ENCODE measurements at places on chromosomes 6 and 20.
A peak's percentile ranks its signal among the peaks of the same experiment; 100 is the strongest.

DNA sequence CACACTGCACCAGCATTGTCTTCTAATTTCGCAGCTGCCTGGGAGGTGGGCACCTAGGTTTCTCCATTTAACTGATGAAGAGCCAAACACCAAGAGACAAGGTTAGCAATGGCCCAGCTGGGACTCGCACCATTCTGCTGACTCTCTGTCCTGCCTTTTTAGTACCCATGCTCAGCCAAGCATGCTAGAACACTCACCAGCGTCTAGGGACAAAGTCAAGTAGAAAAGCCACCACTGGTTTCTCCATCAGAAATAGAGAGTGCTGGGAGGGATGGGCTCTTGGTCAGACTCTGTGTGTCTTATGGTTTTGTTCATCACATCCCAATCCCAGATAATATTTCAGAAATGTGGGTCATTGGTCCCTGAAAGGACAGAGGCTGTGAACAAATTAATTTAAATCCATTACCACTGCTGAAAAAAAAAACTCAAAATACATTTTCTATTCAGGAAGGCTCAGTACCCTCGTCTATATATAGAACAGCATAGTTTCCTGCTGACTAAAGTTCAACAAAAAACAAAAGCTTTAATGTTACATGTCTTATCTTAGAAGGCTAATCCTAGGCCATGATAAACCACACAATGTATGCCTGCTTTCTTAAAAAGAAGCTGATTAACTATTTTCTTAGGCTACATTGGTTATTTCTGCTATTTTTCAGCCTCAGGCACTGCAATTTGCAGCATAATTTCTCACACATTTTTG lies 111.0 kb downstream of the TBC1D7 start:
- no peak for DNase-seq

- DNase-seq, result no peak
Measured at GRCh38 chr6:156658186-156658965, 118.8 kb upstream of the ARID1B start.

DNA sequence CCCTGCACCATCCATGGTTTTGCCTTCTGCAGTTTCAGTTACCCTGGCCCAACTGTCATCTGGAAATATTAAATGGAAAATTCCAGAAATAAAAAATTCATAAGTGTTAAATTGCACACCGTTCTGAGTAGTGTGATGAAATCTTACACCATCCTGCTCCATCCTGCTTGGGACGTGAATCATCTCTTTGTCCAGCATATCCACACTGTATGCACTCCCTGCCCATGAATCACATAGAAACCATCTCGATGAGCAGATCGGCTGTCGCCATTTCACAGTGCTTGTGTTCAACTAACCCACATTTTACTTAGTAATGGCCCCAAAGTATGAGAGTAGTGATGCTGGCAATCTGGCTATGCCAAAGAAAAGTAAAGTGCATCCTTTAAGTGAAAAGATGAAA lies 105.9 kb upstream of the ID4 start:
- no peak for DNase-seq

DNA sequence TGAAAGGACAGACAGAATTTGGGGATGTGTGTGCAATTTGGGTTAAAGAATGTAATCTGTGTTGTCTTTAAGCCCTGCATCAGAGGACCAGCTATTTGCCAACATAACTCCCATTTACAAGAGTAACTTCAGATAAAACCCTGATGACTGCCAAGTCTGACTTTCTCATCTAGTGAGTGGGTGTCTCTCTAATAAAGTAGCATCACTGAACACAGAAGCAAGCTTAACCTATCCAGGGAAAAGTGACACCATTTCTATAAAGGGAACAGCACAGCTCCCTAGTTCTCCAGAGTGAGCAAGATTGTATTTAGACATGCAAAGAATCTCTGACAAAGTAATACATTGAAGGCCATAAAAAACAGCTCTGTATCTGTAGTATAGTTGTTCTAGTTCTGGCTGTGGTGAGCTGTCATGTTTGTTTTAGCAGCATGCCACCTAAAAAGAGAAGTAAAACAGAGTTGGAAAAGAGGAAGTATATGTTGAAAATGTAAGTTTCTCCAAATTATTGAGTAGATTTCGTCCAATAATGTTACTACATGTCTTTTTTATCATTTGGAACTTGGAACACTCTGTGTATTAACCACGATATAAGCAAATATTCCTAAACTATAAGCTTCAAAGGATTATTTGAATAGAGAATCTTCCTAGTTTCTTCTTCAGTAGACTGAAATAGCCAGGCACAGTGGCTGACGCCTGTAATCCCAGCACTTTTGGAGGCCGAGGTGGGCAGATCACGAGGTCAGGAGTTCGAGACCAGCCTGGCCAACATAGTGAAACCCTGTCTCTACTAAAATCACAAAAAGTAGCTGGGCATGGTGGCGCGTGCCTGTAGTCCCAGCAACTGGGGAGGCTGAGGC lies 8.8 kb upstream of the PIM1 start:
- DNase-seq, result no peak

- DNase-seq, result no peak
Measured at GRCh38 chr6:130159956-130160355, 62.8 kb downstream of the SAMD3 start.

DNA sequence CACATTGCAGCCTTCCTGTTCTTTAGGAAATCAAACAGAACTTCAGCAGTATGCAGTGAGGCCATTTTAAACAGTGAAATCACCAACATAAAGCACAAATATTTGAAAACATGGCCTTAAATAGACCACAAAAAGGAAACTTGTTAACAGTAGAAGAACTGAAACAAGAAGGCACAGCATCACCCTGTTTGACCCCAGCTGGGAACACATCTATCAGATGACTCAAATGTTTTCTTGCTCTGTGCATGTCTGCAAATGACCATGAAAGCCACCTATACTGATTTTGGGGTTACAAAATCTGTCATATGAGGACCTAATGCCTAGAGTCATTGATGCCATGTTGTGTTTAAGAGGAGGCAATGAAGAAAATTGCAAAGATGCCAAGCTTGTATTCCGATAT lies 123.8 kb upstream of the ADGRF1 start:
- no peak for DNase-seq

- DNase-seq, result no peak
Measured at GRCh38 chr6:14174226-14174625, 56.7 kb downstream of the CD83 start.

GRCh38 chr6:25342802-25343201 lies 63.6 kb downstream of the CARMIL1 start:
- peak; percentile 9 for DNase-seq

- DNase-seq, result peak; percentile 41
Measured at GRCh38 chr6:89079511-89080234, 878 bp upstream of the PNRC1 start.

DNA sequence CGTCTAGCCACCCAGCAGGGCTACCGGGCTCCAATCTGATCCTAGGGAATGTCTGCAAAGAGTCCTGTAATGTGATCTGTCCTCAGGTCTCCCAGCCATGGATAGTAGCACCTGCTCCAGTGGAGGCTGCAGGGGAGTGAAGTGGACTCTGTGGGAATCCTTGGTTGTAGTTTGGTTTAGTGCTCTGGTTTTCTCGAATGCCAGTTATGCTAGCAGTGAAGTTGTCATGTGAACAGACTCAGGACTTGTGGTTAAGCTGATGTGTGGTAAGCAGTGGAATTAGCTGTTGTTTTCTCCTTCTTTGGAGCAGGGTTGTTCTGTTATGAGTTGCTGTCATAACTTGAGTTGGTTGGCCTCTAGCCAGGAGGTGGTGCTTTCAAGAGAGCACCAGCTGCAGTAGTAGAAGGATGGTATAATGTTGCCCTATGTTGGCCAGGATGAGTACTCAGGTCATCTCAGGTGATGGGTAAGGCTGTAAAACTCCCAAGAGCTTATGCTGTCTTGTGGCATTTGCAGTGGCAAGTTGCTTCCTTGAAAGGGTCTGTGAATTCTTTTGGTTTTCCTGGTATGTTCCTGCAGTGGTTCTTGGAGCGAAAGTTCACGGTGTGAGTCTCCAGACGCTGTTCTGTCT lies 390.2 kb downstream of the UTRN start:
- DNase-seq, result no peak

- no peak for DNase-seq
Measured at GRCh38 chr6:150725795-150726194, 126.1 kb downstream of the PLEKHG1 start.

- DNase-seq, result no peak
Measured at GRCh38 chr6:125188594-125189203, 35.1 kb downstream of the TPD52L1 start.

DNA sequence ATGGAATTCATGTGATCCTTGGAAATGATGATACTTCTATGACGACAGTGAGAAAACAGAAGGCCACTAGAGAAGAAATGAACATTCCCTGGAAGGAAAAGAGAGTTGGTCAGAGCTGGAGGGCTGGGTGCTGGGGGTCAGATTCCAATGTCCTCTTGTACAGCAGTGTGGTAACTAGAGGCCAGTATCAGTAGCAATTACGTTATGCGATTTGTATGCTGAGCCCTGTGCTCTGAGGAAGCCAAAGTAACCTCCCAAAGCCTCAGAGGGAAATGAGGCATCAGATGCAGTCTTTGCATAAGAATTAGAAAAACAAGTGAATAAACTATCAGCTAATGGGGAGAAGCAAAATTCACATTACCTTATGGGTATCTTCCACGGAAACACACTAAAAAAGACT lies 65.5 kb upstream of the SLC4A11 start:
- DNase-seq, result no peak

DNA sequence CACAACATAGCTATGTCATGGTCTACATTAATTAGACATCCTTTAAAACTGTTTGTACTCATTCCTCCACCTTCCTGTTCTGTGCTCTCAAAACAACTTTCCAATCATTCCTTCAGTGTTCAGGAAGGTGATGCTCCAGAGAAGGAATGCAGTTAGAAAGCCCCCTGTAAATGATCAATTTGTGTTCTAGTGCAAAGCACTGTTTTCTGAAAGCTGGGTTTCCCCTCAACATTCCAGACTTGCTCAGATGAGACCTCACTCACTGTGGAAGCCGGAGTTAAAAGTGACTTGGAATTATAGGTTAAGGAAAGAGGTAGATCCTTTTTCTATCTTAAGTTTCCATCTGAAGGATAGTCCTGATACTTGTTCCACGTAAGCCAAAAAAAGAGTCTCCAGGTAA lies 95.9 kb downstream of the BMP2 start:
- no peak for DNase-seq

DNA sequence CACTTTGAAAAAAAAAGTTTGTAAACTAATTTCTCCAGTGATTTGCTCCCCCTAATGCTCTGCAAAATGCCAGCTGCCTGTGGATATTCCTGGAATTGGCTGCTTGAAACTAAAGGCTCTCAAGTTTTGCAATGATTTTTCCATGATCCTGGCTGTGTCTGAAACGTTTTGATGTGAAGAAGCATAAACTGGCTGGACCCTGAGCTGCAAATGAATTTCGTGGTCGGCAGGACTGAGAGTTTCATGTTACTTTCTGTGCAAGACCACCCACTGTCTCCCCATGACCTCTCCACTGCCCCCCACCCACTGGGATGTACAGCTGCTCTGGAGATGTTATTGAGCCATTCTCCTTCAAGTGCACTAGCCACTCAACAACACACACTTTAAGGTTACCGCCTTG lies 171.3 kb upstream of the SSTR4 start:
- no peak for DNase-seq

DNA sequence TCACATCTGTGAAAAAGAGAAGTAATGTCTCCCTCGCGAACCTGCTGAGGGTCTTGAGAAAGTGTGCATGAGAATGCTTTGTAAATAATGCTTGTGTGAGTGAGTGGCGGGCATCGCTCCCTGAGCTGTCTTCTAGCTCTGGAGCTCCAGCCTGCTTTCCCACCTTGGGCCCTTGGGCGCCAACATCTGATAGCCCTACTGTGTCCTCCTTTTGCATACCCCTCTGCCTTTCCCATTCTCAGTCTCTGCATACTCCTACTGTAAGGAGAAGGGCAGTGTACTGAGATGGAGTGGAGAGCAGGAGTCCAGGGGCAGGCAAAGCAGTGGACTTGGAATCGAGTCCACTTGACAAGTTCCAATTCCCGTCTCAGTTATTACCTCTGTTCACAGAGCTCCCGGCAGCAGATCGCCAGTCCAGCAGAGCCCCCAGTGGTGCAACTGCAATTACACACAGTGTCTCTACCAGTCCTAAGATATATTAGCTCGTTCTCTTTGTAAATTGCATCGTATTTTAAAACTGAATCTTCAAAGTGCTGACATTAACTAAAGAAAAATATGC lies 847 bp upstream of the NCR2 start:
- no peak for DNase-seq

- no peak for DNase-seq
Measured at GRCh38 chr6:147053311-147053921, 150.8 kb upstream of the STXBP5 start.

- no peak for DNase-seq
Measured at GRCh38 chr6:47428288-47428687, 49.3 kb upstream of the CD2AP start.

GRCh38 chr6:166779963-166780683 lies 153.1 kb upstream of the RPS6KA2 start:
- no peak for DNase-seq

- DNase-seq, result no peak
Measured at GRCh38 chr6:109892451-109893435, 85.4 kb upstream of the GPR6 start.

- no peak for DNase-seq
Measured at GRCh38 chr6:18990059-18990978, 603.2 kb downstream of the RNF144B start.

GRCh38 chr20:59939879-59940128 lies 301 bp downstream of the PPP1R3D start:
- DNase-seq, result no peak

DNA sequence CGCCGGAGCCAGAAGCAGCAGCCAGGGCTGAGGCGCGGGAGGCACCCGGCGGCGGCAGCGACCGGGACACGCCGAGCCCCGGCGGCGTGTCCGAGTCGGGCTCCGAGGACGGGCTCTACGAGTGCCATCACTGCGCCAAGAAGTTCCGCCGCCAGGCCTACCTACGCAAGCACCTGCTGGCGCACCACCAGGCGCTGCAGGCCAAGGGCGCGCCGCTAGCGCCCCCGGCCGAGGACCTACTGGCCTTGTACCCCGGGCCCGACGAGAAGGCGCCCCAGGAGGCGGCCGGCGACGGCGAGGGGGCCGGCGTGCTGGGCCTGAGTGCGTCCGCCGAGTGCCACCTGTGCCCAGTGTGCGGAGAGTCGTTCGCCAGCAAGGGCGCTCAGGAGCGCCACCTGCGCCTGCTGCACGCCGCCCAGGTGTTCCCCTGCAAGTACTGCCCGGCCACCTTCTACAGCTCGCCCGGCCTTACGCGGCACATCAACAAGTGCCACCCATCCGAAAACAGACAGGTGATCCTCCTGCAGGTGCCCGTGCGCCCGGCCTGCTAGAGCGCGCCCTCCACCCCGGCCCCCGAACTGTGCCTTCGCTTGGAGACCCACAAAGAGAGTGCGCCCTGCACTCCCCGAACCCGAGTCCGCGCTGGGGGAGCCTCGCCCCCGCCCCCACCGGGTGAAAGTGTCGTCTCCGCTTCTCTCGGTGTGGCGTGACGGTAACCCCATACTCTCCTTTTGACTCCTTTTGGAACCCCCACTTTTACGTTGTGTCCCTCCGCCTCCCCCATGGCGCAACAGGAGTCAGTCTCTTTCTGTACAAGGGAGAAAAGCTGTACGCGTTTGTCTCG lies 1.6 kb downstream of the INSM1 start:
- DNase-seq, result no peak

GRCh38 chr20:9407805-9408421 lies 106.5 kb upstream of the LAMP5 start:
- DNase-seq, result peak; percentile 61

Data from glomerular endothelial cell (primary cell).